GM23248 (cell line): ENCODE measurements at places on chromosomes 3 and 15.

DNA sequence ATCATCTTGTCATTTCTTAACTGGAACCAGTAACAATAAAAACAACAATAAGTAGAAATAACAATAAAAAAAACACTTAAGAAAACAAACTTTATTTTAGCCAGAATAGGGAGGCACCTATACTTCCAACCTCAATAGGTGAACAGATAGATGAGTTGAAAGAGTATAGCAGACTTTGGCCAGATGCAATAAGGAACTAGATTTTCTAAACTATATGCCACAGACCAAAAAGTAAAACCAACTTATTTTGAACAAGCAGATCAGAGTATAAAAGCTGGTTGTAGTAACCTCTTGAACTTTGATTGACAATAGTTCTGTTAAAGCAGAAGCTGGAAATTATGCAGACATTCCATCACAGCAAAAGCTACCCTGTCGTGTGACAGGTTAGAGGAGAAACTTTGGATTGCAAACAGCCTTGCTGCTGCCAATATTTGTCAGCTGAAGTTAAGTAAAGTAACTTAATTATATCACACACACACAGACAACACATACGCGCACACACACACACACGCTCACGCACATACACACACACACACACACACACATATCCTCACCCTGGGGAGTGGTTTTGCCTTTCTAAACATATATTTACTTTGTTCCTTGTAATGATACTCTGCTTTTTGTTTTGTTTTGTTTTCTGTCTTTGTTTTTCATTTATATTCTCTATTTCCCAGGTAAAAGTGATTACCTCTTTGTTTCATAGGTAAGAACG lies 903.6 kb downstream of the VGLL3 start:
- DNase-seq = no peak

DNA sequence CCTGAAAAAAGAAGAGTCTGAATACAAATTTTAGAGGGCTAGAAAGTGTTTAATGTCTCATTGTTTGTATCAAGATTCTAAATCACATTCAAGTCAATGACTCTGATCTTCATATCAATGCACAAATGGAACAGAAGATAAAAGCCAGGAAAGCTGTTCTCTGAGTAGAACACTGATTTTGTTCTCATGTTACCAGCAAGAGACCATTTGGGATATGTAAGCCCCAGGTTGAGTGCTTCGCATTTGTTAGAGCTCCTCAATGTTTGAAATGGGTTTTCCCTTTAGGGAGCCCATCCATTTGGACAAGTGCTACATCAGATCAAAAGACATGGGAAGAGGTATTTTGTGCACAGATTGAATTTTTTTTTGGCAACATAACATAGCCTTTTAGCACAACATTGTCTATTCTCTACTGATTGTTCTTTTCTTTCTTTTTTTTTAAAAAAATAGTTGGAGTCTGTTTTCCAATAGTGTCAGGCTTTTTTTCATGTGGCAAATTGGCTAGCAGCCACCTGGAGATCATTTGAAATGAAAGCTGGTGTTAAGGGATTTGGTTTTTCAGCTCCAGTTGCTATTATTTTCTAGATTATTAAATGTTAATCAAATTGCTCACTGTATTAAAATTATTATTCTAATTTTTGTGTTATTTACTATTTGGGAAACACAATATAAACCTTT lies 74.5 kb upstream of the ZPLD1 start:
- no peak for DNase-seq

GRCh38 chr3:87363721-87364120 lies 87.3 kb upstream of the POU1F1 start:
- DNase-seq = no peak

DNA sequence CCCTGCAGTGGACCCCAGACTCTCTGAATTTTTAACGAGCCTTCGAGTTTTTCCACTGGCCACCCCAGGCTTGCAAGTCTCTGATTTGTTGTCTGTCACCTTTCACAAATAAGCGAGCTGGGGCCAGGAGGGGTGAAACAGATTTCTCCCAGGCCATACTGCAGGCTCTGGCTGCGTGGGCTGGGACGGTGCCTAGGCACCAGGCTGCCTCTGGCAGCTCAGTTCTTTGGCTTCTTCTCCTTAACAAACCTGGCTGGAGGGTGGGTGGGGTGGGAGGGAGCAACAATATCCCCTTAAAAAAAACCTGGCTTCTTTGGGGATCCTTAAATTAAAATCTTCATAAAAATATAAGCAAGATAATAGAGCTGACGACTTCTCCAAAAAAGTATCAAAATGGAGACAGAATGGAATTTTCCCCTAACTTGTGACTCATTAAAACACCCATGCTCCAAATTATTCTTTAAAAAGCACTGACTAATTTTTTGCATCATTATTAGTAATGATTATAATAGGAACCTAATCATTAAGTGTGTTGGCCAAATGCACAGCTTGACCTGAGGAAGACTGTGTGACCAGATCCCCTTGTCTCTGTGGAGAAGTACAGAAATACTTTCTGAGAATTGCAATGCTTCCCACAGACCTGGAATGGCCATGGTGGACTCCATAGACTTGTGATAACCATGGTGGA lies 84.1 kb downstream of the SNRK start:
- no peak for DNase-seq

GRCh38 chr3:48518638-48519276 lies 14.8 kb upstream of the SHISA5 start:
- no peak for DNase-seq

DNA sequence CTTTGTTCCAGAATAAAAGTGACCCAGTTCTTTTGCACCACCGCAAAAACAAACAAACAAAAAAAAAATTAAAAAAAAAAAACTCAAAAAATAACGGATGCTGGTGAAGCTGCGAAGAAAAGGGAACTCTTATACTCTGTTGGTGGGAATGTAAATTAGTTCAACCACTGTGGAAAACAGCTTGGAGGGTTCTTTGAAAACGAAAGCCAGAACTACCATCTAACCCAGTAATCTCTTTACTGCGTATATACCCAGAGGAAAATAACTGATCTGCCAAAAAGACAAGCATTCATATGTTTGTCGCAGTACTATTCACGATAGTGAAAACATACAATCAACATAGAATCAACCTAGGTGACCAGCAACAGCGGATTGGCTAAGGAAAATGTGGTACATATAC lies 298.9 kb upstream of the CBLB start:
- no peak for DNase-seq

GRCh38 chr3:133956353-133956752 lies 60.7 kb upstream of the RAB6B start:
- DNase-seq = no peak

- DNase-seq = peak; percentile 71
These were observed 92.9 kb downstream of the MCTP2 start for GRCh38 chr15:94324117-94324826.

DNA sequence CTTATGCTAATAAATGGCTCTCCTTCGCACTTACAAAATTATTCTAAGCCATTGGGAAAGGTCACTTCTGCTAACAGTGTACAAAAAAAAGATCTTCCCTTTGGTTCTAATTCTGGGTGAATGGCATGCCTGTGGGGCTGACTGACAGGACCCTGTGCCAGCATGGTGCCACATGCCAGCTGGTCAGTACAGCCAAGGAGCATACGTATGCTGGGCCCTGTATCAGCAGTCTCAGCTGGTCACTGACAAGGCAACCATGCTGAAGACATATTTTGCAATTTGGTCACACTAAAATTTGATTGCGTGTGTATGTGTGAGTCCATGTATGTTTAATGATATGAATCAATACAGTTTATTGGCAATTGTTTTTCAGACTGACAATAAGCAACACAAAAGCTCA lies 246.1 kb downstream of the TBL1XR1 start:
- DNase-seq = peak; percentile 26

GRCh38 chr3:34851137-34851536 lies 788.2 kb upstream of the ARPP21 start:
- DNase-seq = no peak

- DNase-seq = no peak
These were observed 91.2 kb downstream of the SLC25A26 start for GRCh38 chr3:66312039-66312438.

GRCh38 chr3:61841111-61841845 lies 279.9 kb downstream of the PTPRG start:
- peak; percentile 20 for DNase-seq

DNA sequence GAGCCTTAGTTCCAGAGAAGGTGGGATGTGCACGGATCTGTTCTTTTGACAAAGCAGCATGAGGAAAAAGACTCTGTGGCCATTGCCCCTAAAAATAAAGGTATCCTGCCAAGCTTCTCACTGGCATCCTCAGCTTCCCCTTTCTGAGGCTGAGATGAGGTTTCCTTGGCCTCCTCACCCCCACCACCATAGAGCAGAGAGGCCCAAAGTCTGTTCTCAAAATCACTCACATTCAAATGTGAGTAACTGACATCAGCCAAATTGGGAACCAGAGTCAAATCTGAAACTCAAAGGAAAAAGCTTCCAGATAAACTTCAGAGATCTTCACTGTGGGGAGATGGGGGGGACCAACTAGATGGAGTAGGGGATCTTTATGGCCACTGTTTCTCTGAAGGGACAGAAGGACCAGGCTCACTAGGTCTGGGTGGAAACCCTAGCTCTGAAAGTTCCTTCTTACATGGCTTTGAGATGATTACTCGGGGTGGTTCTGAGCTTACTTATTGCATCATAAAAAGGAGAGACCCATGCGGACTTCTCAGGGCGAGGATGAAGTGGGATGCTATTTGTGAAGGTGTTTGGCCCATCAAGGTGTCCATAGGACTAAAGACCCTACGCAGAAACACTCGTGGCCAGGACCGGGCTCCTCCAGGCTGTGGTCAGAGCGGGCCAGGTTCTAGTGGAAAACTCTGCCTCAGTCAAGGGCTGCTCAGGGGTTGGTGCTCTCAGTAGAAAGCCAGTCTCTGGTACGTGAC lies 61.5 kb upstream of the MEF2A start:
- DNase-seq = no peak

GRCh38 chr15:55528812-55529211 lies 20.8 kb upstream of the DNAAF4 start:
- peak; percentile 15 for DNase-seq

GRCh38 chr15:38520035-38520434 lies 44.6 kb downstream of the RASGRP1 start:
- no peak for DNase-seq

GRCh38 chr3:104916971-104917370 lies 449.7 kb upstream of the ALCAM start:
- no peak for DNase-seq

- no peak for DNase-seq
These were observed 11.5 kb downstream of the SEMA7A start for GRCh38 chr15:74422265-74422651.

GRCh38 chr3:16447135-16447534 lies 66.4 kb downstream of the RFTN1 start:
- no peak for DNase-seq

- no peak for DNase-seq
These were observed 792.3 kb downstream of the DIPK2A start for GRCh38 chr3:144763878-144764454.

DNA sequence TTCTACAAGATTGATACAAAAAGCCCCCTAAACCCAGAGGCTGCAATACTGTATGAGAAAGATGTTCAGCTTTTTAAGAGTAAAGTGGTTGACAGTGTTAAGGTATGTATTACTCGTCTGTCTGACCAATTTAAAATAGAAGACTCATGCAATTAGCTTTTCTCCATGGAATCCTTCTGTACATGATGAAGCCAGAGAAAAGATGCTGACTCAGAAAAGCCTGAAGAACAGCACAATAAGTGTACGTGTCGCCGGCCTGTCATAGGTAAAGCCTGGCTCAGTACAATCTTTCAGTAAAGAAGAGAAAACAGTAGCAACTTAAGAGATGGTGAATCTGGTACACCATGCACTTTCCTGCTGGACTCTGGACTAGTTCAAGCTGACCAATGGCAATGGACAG lies 16.4 kb downstream of the NEK4 start:
- DNase-seq = peak; percentile 11

GRCh38 chr15:23644829-23645228 lies 2.8 kb downstream of the MAGEL2 start:
- DNase-seq = no peak

DNA sequence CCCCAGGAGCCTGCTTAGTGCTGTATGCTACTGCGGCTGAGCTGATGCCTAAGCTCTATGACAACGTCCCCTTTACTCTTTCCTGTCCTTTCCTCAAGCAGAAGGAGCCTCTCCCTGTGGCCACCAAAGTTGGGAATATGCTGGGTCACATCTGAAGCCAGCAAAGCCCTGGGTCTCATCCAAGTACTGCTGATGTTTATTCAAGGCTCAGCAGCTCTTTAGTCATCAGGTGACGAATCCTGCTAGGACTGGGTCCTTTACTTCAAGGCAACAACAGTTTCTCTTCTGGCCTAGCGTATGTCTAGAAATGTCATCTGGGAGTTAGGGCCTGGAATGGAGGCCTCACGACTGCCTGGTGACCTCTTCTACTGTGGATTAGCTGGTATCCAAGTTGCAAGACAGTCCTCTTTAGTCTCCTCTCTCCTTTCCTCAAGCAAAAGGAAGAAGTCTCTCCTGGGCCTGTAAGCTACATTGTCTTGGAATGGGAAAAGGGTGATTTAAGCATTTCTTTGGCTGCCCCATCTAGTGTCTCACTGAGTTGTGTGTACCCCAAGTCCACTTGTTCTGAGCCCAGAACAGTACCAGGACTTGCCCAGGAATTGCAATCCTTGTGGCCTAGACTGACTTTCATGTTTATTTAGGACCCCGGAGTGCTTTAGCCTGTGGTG lies 63.9 kb downstream of the TNFAIP8L3 start:
- DNase-seq = peak; percentile 91

GRCh38 chr15:75023872-75024636 lies 664 bp downstream of the PPCDC start:
- DNase-seq = peak; percentile 58

DNA sequence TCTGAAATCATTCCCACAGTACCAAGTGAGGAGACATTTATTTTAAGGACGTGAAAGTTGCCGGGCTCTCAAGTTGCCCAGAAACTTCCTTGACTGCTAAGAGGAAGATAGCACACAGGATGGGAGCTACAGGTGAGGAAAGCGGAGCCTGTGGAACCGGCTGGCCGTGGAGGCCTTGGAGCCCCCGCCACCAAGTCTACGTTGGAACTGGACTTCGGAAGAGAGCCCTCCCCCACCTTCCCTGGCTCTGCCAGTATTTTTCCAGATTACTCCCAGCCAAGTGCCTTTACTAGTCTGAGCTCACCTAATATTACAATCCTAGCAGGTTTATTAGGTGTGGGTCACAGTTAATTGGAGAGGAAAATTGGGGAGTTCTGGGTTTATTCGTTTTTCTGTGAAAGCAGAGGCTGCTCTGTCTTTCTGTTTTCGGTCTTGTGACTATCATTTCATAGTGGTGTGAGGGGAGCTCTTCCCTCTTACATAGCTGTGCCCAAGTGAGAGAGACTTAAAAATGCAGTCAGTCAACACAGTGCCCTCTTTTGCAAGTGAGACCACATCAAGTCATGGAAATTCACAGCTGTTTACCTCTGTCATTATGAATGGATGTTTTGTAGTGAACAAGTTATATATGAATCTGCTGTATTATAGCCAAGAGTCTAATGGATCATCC lies 6.8 kb downstream of the BOC start:
- no peak for DNase-seq

DNA sequence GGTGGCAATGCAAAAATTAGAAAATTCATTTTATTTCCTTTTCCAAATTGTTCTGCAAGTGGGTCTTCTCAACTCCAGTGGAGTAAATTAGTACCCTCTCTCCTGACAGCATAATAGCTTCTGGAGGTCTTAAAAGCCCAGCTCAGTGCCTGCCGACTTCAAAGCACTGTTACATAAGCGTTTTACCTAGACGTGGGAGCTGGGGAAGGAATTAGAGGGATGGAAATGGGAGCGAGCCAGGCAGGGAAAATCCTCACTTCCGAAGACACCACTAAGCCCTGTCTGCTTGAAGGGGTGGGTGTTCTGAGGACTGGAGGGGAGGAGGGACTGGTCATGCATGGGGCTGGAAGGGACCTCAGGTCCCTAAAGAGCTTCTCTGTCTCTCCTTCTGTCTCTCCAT lies 77.2 kb upstream of the SLC6A1 start:
- no peak for DNase-seq

- no peak for DNase-seq
These were observed 3.6 kb downstream of the AADAC start for GRCh38 chr3:151817473-151817872.
